HFFc6 (cell line): ENCODE measurements at places on chromosomes 2 and 18. TPM values are rescaled to one million over a fixed set of nuclear protein-coding genes. Genes with fewer than 3 reads are reported as not detected.

Gene IL36RN
- not detected in 3 replicates for total RNA-seq

Gene LYG1
- 0.23 and 0.34 TPM in 2 replicates for total RNA-seq

GRCh38 chr2:145323512-145323911 lies 803.6 kb upstream of the ZEB2 start:
- no peak overlapping the region for H3K27ac ChIP-seq
- peak; percentile 45 for DNase-seq
- no peak overlapping the region for H3K4me3 ChIP-seq
- H3K4me1 ChIP-seq = peaks cover 14% of the 10 kb centered on the region
- no peaks in the 10 kb centered on the region for H3K27me3 ChIP-seq

- H3K4me3 ChIP-seq = no peak overlapping the region
- peaks cover 2% of the 10 kb centered on the region; the same call in 1 of the 2 replicates for H3K27me3 ChIP-seq
Measured at GRCh38 chr2:165839610-165840009, 45.6 kb upstream of the GALNT3 start.

GRCh38 chr2:121356058-121356640 lies 71.1 kb upstream of the TFCP2L1 start:
- H3K4me1 ChIP-seq = peaks cover 48% of the 10 kb centered on the region
- H3K27ac ChIP-seq = no peak overlapping the region
- H3K4me3 ChIP-seq = no peak overlapping the region
- H3K36me3 ChIP-seq = peaks cover 13% of the 10 kb centered on the region
- DNase-seq = peak; percentile 66

DNA sequence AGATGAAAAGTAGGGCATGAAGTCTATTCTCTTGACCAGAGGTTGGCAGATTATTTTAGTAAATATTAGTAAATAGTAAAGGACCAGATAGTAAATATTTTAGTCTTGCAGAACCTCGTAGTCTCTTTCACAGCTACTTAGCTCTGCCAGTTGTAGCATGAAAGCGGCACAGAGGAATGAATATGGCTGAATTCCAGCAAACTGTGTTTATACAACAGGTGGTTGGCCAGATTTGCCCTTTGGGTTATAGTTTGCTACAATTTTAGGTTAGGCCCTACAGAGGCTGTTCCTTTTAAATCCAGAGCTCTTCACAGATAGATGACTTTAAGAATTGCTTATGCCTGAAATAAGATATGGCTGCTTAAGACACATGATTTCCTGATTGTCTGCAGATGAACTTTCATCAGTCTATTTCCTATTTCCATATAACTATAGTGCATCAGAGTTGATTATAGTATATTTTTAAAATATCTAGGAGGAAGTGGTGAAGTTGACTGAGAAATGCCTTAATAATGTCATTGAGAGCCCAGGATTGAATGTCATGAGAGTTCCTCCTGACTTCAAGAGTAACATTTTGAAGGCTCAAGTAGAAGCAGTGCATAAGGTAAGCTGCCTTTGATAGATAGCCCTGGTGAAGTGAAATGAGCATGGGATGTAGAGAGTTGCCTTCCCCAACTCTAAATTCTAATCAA lies 80.5 kb downstream of the TMEM185B start:
- H3K4me1 ChIP-seq = no peaks in the 10 kb centered on the region
- no peak overlapping the region for H3K27ac ChIP-seq
- no peaks in the 10 kb centered on the region for H3K36me3 ChIP-seq
- DNase-seq = no peak
- H3K27me3 ChIP-seq = peaks cover 14% of the 10 kb centered on the region

Gene DNAJC5G
- not detected in 3 replicates for total RNA-seq

DNA sequence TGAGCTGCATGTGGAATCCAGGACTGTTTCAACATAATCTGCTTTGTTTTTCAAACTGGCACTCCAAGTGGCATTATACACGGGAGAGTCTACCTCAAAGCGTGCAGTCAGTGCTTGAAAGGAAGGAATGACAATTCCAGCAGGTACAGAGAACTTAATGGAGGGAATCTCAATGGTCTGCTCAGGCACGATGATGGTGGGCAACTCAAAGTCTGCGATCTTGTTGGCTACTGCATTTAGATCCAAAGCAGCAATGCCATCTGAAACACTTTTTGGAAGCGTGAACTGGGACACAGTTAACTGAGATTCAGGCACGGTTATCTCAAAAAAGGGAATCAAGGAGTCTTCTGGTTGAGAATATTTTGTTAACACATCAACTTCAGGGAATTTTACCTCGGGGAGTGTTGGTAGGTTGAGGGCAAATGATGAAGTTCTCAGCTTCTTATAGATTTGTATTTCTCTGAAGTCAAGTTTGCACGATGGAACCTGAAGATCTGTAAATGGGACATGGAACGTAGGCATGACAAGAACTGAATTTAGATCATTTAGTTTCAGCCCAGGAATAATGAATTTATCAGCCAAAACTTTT lies 38.7 kb downstream of the APOB start:
- no peak for DNase-seq
- H3K36me3 ChIP-seq = no peaks in the 10 kb centered on the region
- no peaks in the 10 kb centered on the region for H3K4me1 ChIP-seq

Gene FBXO15
- total RNA-seq = 0.69 to 1.3 TPM (median 0.83 TPM) in 3 replicates

- no peak overlapping the region for H3K4me3 ChIP-seq
- H3K36me3 ChIP-seq = no peaks in the 10 kb centered on the region
- H3K27ac ChIP-seq = no peak overlapping the region
- H3K27me3 ChIP-seq = peaks cover 8% of the 10 kb centered on the region
- DNase-seq = no peak
Measured at GRCh38 chr2:66236067-66236685, 198.7 kb upstream of the MEIS1 start.

DNA sequence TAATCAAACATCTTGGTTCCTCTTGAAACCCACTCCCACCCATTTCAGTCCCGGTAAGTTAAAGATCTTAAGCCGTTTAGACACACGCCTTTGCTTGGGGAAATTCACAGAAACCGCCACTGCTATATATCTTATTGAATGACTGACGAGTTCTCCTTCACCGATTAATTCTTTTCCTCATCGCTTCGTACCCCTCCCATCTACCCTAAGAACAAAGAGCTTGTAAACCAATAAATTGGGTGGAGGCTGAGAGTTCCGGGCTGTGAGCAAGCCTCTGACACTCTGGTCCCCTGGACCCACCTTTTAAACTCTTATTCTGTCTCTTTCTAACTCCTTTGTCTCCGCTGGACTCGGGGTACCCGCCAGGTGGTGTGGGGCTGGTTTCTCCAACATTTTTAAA lies 30.6 kb downstream of the TMEM131 start:
- H3K4me3 ChIP-seq = no peak overlapping the region
- H3K36me3 ChIP-seq = no peaks in the 10 kb centered on the region
- H3K27me3 ChIP-seq = peaks cover under 1% of the 10 kb centered on the region; the same call in 1 of the 2 replicates
- H3K4me1 ChIP-seq = peaks cover 66% of the 10 kb centered on the region
- H3K27ac ChIP-seq = no peak overlapping the region

DNA sequence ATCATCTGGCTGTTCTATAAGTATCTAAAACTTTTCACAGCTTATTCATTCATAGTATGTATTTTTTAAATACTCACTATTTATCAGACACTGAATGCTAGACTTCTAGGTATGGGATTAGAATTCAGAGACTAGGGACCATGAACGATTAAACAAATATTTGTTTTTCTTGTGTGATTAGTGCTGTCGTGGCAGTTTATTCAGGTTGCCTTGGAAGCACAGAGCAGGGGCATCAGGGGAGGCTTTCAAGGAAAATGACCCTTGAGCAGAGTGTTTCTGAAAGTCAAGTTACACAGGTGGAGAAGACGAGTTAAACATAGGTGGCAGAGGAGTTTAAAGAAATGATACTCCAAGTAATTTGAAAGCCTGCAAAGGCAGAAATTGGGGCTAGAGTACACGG lies 5.7 kb downstream of the SPOPL start:
- H3K36me3 ChIP-seq = peaks cover 3% of the 10 kb centered on the region; the same call in 1 of the 2 replicates
- H3K4me1 ChIP-seq = peaks cover 34% of the 10 kb centered on the region
- no peak for DNase-seq
- no peak overlapping the region; the same call in 1 of the 2 replicates for H3K27ac ChIP-seq
- H3K4me3 ChIP-seq = no peak overlapping the region

DNA sequence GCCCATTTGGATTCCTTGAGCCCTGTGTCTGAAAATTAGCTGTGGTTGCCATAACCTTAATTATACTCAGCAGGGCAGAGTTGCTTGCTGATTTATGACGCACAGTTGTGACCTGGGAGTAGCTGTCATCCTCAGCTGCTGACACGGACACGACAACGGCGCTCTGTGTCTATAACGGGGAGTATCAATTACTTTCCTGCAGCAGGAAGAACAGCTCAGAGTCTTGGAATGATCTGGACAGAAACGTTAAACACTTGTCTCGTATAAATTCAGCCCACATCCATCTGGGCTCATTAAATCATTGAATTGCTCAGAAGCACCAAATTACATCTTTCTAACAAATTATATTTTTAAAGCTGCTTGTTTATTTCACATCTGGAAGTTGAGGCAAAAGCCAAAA lies 116.3 kb downstream of the SEPTIN10 start:
- no peak overlapping the region for H3K27ac ChIP-seq
- H3K4me1 ChIP-seq = peaks cover 25% of the 10 kb centered on the region
- H3K4me3 ChIP-seq = peak overlapping the region; percentile 54; the same call in 1 of the 2 replicates
- H3K27me3 ChIP-seq = peaks cover 3% of the 10 kb centered on the region; the same call in 1 of the 2 replicates
- peak; percentile 68 for DNase-seq

- H3K27ac ChIP-seq = no peak overlapping the region
- H3K4me3 ChIP-seq = no peak overlapping the region
- DNase-seq = no peak
- no peaks in the 10 kb centered on the region for H3K36me3 ChIP-seq
Measured at GRCh38 chr2:108414945-108415344, 34.1 kb upstream of the GCC2 start.

- peaks cover 10% of the 10 kb centered on the region for H3K27me3 ChIP-seq
- DNase-seq = no peak
- H3K27ac ChIP-seq = no peak overlapping the region
- H3K36me3 ChIP-seq = no peaks in the 10 kb centered on the region
Measured at GRCh38 chr2:88845772-88846661, 154.5 kb downstream of the RPIA start.

- H3K36me3 ChIP-seq = no peaks in the 10 kb centered on the region
- H3K27me3 ChIP-seq = peaks cover 2% of the 10 kb centered on the region
- no peaks in the 10 kb centered on the region for H3K4me1 ChIP-seq
- DNase-seq = no peak
- H3K4me3 ChIP-seq = no peak overlapping the region
Measured at GRCh38 chr18:45449418-45450227, 165.7 kb upstream of the SLC14A2 start.

- DNase-seq = no peak
- no peaks in the 10 kb centered on the region; the same call in 1 of the 2 replicates for H3K27me3 ChIP-seq
- H3K36me3 ChIP-seq = peaks cover 42% of the 10 kb centered on the region
Measured at GRCh38 chr2:237529452-237530402, 36.6 kb upstream of the PRLH start.

- H3K4me3 ChIP-seq = no peak overlapping the region
- no peak for DNase-seq
- no peaks in the 10 kb centered on the region for H3K27me3 ChIP-seq
- no peak overlapping the region for H3K27ac ChIP-seq
Measured at GRCh38 chr2:45403036-45403435, 208.0 kb downstream of the SRBD1 start.

Gene COLEC12
- 0.05 to 0.12 TPM in 2 of 3 replicates, not detected in the other for total RNA-seq

GRCh38 chr2:105834931-105835330 lies 90.2 kb downstream of the NCK2 start:
- H3K27ac ChIP-seq = no peak overlapping the region
- H3K27me3 ChIP-seq = no peaks in the 10 kb centered on the region; the same call in 1 of the 2 replicates
- H3K4me1 ChIP-seq = no peaks in the 10 kb centered on the region
- peaks cover 25% of the 10 kb centered on the region for H3K36me3 ChIP-seq
- no peak overlapping the region for H3K4me3 ChIP-seq

Gene SOWAHC
- total RNA-seq = 10.2 to 12.3 TPM (median 11.3 TPM) in 3 replicates

Gene SULT1C2
- total RNA-seq = not detected in 2 replicates

DNA sequence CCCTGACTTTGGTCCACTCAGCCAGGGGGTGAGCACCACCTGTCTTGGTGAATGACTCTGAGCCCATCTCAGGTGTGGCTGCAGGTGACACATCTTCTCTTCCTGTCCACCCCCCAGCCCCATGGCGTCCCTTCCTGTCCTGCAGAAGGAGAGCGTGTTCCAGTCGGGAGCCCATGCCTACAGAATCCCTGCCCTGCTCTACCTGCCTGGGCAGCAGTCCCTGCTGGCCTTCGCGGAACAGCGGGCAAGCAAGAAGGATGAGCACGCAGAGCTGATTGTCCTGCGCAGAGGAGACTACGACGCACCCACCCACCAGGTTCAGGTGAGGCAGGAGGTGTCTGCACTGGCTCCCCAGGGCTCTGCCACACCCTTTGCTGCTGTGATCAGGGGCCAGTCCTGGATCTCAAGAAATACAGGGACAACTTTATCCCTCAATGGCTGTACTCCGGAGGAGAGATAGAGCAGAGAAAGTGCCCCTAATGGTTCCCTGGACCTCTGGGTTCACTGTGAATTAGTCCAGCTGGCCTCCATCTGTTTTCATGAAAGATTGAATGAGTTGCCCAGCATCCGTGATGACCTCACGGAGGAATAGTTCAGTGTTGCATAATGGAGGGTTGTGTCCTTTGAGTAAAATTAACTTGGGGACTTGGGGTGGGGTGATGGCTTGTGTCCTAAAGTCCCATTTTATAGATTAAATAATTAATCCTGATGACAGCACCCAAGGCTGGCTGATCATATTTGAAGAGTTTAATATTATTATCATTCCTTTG lies at the start of gene NEU2:
TSS of gene NEU2 (plus strand) at position 122 of the 770 bp plus-strand sequence. CDS start at position 122, 0 bp downstream.
- H3K4me1 ChIP-seq = peaks cover 43% of the 10 kb centered on the region
- no peak for DNase-seq
- H3K27ac ChIP-seq = no peak within 1 kb of the TSS
- peaks cover 3% of the 10 kb centered on the region for H3K27me3 ChIP-seq
- H3K4me3 ChIP-seq = no peak within 1 kb of the TSS

Gene ATP6V1C2
- total RNA-seq = not detected in 3 replicates

Gene DYSF
- 0.15 to 0.41 TPM (median 0.21 TPM) in 3 replicates for total RNA-seq

Gene GALNT5
- 29.0 to 69.1 TPM (median 46.3 TPM) in 3 replicates for total RNA-seq

Gene UXS1
- total RNA-seq = 45.5 to 50.9 TPM (median 47.7 TPM) in 3 replicates

- H3K4me3 ChIP-seq = no peak overlapping the region
- no peak overlapping the region for H3K27ac ChIP-seq
- no peak for DNase-seq
- H3K36me3 ChIP-seq = no peaks in the 10 kb centered on the region
Measured at GRCh38 chr18:63311118-63312018, 8.2 kb downstream of the BCL2 start.

- no peaks in the 10 kb centered on the region for H3K4me1 ChIP-seq
- H3K27me3 ChIP-seq = peaks cover 2% of the 10 kb centered on the region
- H3K27ac ChIP-seq = no peak overlapping the region
- no peak for DNase-seq
Measured at GRCh38 chr18:26978812-26979341, 113.4 kb upstream of the AQP4 start.

DNA sequence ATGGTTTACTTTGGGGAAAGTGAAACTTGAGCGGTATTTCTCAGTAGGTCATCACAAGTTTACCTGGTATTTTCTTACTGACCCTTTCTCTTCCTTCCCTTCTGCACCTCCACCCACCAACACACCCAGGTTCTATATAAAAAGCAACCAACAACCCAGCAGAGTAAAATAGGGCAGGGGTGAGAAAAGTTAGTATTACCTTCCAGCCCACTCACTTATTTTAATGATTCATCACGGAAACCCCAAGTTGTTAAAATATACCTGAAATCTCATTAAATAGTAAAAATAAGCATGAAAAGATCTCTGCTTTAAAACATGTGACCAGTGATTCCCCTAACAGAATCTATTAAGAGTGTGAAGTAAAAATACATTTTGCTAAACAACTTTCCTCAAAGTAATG lies 306.1 kb downstream of the ZEB2 start:
- no peaks in the 10 kb centered on the region for H3K27me3 ChIP-seq
- no peak overlapping the region for H3K27ac ChIP-seq
- peaks cover 19% of the 10 kb centered on the region for H3K4me1 ChIP-seq

GRCh38 chr2:62229082-62229605 lies 33.2 kb downstream of the B3GNT2 start:
- H3K27me3 ChIP-seq = peaks cover 2% of the 10 kb centered on the region; the same call in 1 of the 2 replicates
- no peak overlapping the region for H3K27ac ChIP-seq
- no peak for DNase-seq
- no peak overlapping the region for H3K4me3 ChIP-seq
- peaks cover 9% of the 10 kb centered on the region; the same call in 1 of the 2 replicates for H3K36me3 ChIP-seq
- peaks cover 15% of the 10 kb centered on the region for H3K4me1 ChIP-seq
